Natural killer cell treated with Interleukin-12 subunit alpha and Interleukin-12 subunit beta and Interleukin-15 and Interleukin-18, amount 100 ng/mL, for 72 hours (primary cell): ENCODE measurements at places on chromosomes 6 and 20. TPM values are rescaled to one million over a fixed set of nuclear protein-coding genes. Genes with fewer than 3 reads are reported as not detected.

HLA-DRA gene
- 28.4 TPM for total RNA-seq

DNA sequence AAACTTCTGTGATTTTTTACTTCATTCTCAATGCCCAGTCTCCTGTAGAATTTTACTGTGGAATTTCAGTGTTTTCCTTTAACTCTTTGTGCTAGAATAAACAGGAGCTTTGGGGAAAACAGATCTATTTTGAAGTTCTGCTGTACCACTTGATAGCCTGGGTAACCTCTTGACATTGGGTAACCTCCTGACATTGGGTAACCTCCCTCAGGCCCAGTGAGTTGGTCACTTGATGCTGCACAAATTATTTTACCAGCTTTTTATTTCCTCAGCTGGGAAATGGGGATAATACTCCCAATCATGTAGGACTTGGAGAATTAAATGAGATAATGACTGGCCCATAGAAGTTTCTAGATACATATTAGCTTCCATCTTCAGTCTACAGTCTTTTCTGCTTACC lies 137.3 kb upstream of the TOP1 start:
- no peak for DNase-seq

- DNase-seq: no peak
Observed at GRCh38 chr6:154998855-154999254, 3.7 kb downstream of the TIAM2 start.

TCF21 gene
- not detected for total RNA-seq

- no peak for DNase-seq
Observed at GRCh38 chr6:144778773-144779492, 493.8 kb downstream of the UTRN start.

- DNase-seq: no peak
Observed at GRCh38 chr20:32012159-32012688, 2.0 kb downstream of the CCM2L start.

SOBP gene
- 0.84 TPM for total RNA-seq

F13A1 gene
- not detected for total RNA-seq

LTB gene
- 153 TPM for total RNA-seq

TRIM10 gene
- total RNA-seq: not detected
